ENCODE measurements at places on chromosomes 1 and 21.

- H3K27me3 ChIP-seq = no peaks in the 10 kb centered on the region
- H3K4me3 ChIP-seq = no peak overlapping the region
- H3K27ac ChIP-seq = no peak overlapping the region
Measured at GRCh38 chr1:93143136-93143535, 37.1 kb downstream of the TMED5 start.

GRCh38 chr1:39639305-39640130 is at the start of gene HEYL:
Gene HEYL (minus strand): TSS chr1:39639643. CDS start chr1:39639625, 18 bp downstream.
- no peak within 1 kb of the TSS for H3K4me3 ChIP-seq
- no peak for DNase-seq
- H3K4me1 ChIP-seq = no peaks in the 10 kb centered on the region
- peaks cover 44% of the 10 kb centered on the region for H3K27me3 ChIP-seq
- no peaks in the 10 kb centered on the region for H3K36me3 ChIP-seq

- H3K27me3 ChIP-seq = peaks cover 2% of the 10 kb centered on the region
- H3K4me1 ChIP-seq = peaks cover 10% of the 10 kb centered on the region
- no peaks in the 10 kb centered on the region for H3K36me3 ChIP-seq
- no peak overlapping the region for H3K27ac ChIP-seq
- no peak for DNase-seq
Measured at GRCh38 chr1:39885516-39885915, 2.2 kb upstream of the TRIT1 start.

GRCh38 chr1:160357286-160358002 is 9.4 kb upstream of the NHLH1 start:
- no peak overlapping the region for H3K4me3 ChIP-seq
- peaks cover 20% of the 10 kb centered on the region for H3K36me3 ChIP-seq
- no peaks in the 10 kb centered on the region for H3K4me1 ChIP-seq

- no peak overlapping the region for H3K27ac ChIP-seq
- H3K4me1 ChIP-seq = no peaks in the 10 kb centered on the region
- H3K4me3 ChIP-seq = no peak overlapping the region
- DNase-seq = no peak
- no peaks in the 10 kb centered on the region for H3K36me3 ChIP-seq
Measured at GRCh38 chr1:222926566-222926965, 111.7 kb downstream of the DISP1 start.

- H3K27ac ChIP-seq = peak overlapping the region; percentile 98
- peak overlapping the region; percentile 52 for H3K4me3 ChIP-seq
- DNase-seq = peak; percentile 49
- H3K36me3 ChIP-seq = no peaks in the 10 kb centered on the region
- H3K27me3 ChIP-seq = no peaks in the 10 kb centered on the region
- peaks cover 45% of the 10 kb centered on the region for H3K4me1 ChIP-seq
Measured at GRCh38 chr21:36431252-36431651, 46.1 kb downstream of the CHAF1B start.

DNA sequence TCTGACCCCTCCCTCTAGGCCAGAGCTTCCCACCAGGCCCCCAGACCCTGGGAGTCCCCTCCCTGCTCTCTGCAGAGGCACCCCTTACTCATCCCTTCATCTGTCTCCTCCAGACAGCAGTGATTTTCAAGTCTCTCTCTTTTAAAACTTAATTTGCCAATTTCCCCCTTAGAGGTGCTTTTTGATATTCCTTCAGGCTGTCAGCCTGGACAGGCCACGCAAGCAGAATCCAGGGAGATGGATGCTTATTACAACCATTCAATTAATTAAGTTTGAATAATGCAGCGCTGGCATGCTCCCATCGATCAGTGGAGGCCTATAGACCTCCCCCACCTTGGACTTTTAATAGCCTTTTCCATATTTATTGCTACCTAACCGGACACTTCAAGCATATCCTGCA is 6.2 kb downstream of the CAMK2N1 start:
- peaks cover 11% of the 10 kb centered on the region for H3K4me1 ChIP-seq
- no peaks in the 10 kb centered on the region for H3K36me3 ChIP-seq
- no peak overlapping the region for H3K4me3 ChIP-seq

GRCh38 chr1:13593511-13594131 is 10.0 kb downstream of the PDPN start:
- no peak overlapping the region for H3K27ac ChIP-seq
- H3K4me3 ChIP-seq = no peak overlapping the region
- H3K36me3 ChIP-seq = no peaks in the 10 kb centered on the region
- no peak for DNase-seq

DNA sequence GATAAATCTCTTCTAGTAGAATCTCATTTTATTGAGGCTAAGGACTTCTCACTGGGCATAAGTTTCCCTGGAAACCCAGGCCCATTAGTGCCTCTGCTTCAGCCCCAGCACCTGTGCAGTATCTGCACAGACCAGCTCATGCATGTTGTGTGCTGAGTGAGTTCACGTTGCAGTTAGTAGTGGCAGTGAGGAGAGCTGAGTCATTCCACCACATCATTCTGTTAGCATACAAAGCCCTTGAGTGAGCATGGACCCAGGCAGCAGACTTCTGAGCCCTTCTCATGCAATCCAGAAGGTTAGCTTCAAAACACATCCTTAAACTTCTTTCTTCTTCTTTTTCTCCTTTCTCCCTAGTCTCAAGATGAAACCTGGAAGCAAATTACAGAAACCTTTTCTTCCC is 45.8 kb upstream of the NTPCR start:
- DNase-seq = no peak
- no peak overlapping the region for H3K27ac ChIP-seq
- H3K4me1 ChIP-seq = no peaks in the 10 kb centered on the region
- no peaks in the 10 kb centered on the region for H3K27me3 ChIP-seq
- no peak overlapping the region for H3K4me3 ChIP-seq
- no peaks in the 10 kb centered on the region for H3K36me3 ChIP-seq

DNA sequence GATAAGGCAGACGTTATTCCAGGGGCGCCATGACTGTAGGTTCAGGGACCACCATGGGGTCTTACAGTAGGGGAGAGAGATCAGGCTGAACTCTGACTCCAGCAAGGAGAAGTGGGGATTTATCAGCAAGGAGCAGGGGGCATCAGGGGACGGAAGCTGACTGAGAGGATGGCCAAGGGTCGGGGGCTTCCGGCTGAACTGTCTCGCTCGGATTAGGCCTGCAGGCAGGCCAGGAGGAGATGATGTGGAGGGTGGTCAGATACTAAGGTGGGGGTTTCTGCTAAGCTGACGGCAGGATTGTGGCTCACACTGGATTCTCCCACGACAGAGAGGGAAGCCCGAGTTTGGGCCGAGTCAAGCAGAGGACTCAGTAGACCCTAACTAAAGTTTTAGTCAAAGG is 186.9 kb upstream of the VAMP3 start:
- H3K27ac ChIP-seq = no peak overlapping the region
- H3K36me3 ChIP-seq = no peaks in the 10 kb centered on the region
- H3K4me1 ChIP-seq = no peaks in the 10 kb centered on the region

GRCh38 chr1:153545067-153546055 is at the start of gene S100A4:
Gene S100A4 (minus strand): TSS chr1:153545806. CDS start chr1:153544794, 1,012 bp downstream.
- no peak within 1 kb of the TSS for H3K27ac ChIP-seq
- H3K4me1 ChIP-seq = peaks cover 21% of the 10 kb centered on the region
- H3K4me3 ChIP-seq = no peak within 1 kb of the TSS
- H3K36me3 ChIP-seq = no peaks in the 10 kb centered on the region

DNA sequence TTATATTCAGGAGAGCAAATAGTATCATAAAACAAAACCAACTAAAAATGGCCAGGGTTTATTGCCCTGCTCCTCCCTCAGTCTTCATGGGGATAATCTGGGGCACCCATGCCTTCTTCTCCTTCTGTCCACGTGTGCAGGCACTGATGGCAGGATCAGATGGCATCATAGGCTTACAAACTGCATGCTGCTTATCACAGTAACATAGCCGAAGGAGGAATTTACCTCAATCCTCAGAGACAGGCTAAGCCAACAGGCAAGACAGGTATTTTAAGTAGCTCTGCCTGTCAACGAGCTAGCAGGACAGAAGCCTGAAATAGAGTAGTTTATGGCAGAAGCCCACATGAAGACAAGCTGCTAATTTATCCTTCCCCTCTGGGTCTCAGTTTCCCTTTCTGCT is 9.4 kb downstream of the LAMB3 start:
- H3K27me3 ChIP-seq = no peaks in the 10 kb centered on the region
- no peak for DNase-seq
- H3K36me3 ChIP-seq = no peaks in the 10 kb centered on the region
- no peak overlapping the region for H3K4me3 ChIP-seq
- H3K27ac ChIP-seq = no peak overlapping the region

All from endothelial cell of umbilical vein (primary cell).